Fibroblast of gingiva (primary cell): ENCODE measurements at places on chromosomes 16 and 17.

DNA sequence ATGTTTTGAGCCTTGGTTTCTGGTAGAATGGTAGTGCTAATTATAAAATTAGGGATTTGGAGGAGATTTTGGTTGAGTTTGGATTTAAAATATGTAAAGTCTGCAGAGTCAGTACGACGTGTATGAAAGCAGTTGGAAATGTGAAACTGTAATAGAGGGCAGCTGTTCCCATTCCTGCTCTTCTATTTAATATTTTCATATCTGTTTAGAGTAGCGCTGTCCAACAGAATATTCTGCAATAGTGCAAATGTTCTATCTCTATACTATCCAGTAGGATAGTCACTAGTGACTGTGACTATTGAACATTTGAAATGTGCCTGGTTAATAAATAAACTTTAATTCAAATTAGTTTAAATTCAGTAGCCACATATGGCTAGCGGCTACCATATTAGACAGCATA lies 443.4 kb upstream of the SOX9 start:
- no peak for DNase-seq

DNA sequence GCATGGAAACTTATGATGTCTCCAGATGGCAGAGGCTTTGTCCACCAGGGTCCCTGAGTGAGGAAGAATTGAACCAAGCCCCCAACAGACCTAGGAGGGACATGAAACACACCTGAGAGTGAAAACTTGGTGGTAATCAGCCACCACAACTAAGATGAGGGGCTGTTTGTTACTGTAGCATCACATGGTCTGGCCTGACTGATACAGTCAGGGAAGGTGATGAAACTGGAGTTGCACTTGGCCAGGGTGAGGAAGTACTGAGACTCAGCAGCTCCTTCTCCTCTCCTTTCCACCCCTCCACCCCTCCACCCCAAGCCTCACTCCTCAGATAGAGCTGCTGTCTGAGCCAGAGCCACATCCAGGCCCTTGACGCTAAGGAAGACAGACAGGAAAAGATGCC lies 37.2 kb downstream of the C16orf82 start:
- DNase-seq: no peak

- no peak for DNase-seq
Measured at GRCh38 chr17:73455050-73455687, 143.4 kb upstream of the CDC42EP4 start.

GRCh38 chr16:15529673-15530072 lies 95.3 kb downstream of the BMERB1 start:
- DNase-seq: no peak

DNA sequence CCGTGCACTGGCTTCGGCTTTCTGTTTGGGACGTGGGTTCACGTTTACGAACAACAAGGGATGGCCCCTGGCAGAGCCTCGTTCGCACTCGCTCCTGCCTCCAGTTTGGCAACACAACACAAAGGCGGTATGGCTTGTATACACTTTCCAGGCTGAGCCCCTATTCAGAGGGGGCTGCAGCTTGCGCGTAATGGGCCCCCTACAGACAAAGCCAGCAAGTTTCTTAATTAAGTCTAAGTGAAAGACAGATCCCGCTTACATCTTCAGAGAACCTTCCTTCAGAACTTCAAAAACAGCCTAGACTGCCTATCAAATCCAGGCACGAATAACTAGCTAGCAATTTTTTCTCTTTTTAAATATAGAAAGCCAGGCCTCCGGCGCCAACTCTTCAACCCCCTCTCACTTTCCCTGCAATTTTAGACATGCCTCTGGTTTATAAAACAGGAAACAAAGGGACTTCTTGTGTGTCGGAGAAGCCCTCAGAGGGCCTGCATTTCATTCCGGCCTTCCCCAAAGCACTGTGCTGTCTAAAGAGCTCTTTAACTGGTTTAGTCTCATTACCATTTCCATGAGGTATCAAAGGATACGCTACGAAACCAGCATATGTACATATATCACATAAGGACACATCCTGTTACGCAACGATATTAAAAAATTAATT lies 244.9 kb downstream of the STX8 start:
- no peak for DNase-seq

- DNase-seq: no peak
Measured at GRCh38 chr17:70099294-70099693, 24.3 kb downstream of the KCNJ16 start.

DNA sequence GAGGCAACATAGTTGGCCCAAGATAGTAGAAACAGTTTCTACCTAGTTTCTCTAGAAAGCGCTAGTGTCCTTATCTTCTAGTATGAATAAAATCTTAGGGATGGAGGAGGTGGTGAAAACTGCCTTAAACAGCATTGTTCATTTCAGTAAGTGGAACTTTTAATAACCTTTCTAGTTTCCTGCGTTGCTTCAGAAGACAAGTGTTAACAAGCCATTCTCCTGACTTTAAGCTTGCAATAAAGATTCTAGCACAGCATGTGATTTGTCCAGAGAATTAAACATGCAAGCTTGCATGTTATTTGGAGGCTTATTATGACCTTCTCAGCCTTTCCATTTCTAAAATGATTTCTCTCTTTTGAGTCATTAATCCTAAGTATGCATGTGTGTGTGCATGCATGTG lies 72.3 kb downstream of the TANGO6 start:
- no peak for DNase-seq

DNA sequence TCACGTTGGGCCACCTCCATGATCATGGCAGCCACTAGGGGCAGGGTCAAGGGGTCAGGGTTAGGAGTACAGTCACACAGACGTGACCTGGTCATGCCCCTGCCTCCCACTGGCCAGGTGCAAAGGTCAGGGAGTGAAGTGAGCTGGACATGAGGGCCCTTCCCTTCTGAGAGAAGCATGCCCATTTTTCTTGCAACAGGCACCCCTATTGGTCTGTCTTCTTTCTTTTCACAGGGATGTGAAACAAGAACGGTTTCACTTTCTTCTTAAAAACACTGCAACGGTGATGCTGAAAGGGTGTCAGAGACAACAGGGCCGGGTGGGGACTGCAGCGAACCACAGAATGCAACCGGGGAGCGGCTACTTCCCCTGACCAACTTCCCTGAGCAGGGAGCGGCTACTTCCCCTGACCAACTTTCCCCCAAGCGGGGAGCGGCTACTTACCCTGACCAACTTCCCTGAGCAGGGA lies 52.1 kb upstream of the DOC2B start:
- no peak for DNase-seq

DNA sequence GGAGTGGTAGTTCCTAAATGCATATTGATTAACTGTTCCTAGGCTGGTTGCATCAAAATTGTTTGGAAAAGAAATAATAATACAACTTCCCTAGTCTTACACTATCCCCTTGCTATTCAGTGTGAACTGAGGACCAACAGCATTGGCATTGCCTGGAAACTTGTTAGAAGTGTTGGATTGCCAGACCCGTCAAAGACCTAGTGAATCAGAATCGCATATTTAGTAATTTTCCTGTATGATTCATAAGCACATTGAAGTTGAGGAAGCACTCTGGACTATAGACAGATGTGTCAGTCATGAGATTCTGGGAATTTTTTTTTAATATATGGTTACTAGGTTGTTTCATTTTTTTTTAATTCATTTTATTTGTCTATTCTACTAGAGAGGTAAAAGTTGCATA lies 34.7 kb upstream of the KCNJ16 start:
- peak; percentile 30 for DNase-seq

- no peak for DNase-seq
Measured at GRCh38 chr17:39118674-39119419, 32.6 kb downstream of the PLXDC1 start.

- DNase-seq: no peak
Measured at GRCh38 chr17:66364990-66365490, 62.6 kb downstream of the PRKCA start.

DNA sequence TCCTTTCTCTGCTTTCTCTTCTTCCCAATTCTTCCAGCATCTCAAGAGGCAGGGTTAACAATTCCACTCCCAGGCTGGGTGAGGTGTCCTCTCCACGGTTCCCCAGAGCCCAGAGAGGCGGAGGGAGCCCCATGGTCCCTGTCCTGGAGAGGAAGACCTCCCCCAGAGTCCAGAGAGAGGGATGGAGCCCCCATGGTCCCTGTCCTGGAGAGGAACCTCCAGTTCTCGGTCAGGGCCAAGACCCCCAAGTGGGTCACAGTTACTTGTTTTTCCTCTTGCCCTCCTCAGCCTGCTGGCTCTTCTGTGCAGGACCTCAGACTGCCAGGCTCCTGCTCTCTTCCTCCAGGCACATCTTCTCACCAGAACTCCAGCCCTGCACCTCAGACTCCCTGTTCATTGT lies 135.2 kb downstream of the RPTOR start:
- no peak for DNase-seq

GRCh38 chr16:8295513-8296237 lies 294.6 kb downstream of the TMEM114 start:
- no peak for DNase-seq

DNA sequence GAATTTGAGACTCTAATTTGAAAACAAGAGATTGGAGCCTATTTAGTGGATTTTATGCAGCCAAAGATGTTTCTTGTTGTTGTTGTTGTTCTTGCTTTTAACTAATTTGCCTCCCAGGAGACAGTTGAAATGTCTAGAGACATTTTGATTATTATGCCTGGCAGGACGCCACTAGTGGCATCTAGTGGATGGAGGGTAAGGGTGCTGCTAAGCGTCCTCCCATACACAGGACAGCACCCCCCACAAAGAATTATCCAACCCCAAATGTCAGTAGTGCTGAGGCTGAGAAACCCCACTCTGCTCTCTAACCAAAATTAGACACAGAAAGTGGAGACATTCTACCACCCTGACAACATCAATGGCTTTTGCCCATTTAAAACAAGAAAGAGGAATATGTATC lies 15.4 kb upstream of the HSBP1 start:
- DNase-seq: no peak

- DNase-seq: no peak
Measured at GRCh38 chr16:65888201-65888600, 478.3 kb upstream of the CDH5 start.

- no peak for DNase-seq
Measured at GRCh38 chr17:45367216-45367615, 50.4 kb upstream of the MAP3K14 start.

DNA sequence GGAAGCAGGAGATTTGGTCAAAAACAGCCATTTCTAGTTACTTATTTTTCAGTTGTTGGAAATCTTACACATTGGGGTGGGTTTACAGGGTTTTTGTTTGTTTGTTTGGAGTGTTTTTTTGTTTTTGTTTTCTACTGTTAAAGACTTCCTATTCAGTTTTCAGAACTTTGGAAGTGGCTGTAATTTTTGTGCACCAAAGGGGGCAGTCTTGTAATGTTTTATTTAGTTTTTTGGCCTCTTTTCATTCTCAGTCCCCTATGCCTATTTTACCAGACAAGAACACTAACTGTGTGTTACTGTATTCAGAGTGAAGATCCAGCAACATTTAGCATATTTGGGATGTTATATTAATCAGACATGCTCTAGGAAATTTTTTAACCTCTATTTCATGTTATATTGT lies 20.6 kb downstream of the TPPP3 start:
- DNase-seq: peak; percentile 17

DNA sequence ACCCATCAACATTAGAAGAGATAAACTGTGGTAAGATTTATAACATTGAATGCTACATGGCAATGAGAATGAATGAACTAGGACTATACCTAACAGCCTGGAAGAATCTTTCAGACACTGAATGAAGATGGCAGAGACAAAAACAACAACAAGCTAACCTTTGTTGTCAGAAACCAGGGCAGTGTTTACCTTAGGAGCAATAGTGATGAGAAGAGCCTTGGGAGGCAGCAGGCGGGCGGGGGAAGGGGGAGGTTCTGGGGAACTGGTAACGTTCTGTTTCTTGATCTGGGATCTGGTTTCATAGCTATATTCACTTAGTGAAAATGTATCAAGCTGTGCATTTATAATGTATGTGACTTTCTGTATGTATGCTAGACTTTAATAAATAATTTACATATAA lies 139.0 kb upstream of the TNRC6C start:
- no peak for DNase-seq

DNA sequence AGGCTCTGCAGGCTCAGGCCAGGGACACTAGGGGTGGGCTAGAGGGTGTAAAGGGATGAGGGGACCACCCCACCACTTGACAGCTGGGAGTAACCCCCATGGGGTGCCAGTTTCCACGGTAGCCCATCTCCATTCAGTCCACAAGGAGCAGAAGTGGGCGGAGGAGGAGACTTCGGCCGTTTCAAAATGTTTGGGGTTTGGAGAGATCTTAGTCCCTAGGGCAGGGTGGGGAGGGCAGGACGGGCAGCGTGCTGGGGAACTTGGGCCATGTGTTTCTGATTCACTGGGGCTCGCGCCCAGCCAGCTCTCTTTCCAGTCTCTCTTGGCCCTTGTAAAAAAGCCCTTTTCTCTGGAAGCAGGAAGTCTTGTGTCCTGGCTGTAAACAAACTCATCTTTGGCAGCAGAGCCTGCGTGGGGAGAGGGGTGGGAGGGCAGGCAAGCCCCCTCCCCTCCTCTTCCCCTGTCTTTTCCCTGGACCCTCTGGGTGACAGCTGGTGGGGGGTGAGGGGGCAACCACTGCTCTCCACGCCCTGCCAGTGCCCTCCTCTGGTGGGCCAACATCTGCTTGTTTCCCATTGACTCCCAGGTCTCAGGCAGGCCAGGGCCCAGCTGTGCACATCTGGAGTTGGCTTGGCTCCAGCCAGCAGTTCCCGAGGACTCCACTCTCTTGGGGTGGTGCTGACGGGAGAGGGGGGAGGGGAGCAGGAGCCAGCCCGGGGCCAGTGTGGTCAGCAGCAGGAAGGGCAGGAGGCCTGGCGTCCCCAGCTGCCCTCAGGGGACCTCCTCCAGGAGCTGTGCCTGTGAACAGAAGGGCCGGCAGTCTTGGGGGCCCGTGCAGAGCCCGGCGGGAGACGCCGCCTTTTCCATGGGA lies 8.1 kb downstream of the CYGB start:
- peak; percentile 95 for DNase-seq

DNA sequence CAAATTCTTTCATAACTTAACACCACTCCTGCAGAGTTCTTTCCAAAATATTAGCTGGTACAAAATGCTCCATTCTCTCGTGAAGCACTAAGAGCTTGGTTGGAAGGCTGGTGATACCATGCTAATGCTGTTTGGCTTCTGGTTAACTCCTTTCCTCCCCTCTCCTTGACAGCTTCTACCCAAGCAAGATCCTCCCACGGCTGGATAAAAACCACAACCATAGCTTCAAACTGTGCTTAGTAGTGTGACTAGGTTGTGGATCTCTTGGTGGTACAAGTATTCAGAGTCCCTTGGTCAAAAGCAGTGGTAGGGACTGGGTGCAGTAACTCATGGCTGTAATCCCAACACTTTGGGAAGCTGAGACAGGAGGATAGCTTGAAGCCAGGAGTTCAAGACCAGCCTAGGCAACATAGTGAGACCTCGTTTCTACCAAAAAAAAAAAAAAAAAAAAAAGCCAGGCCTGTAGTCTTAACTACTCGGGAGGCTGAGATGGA lies 2.3 kb downstream of the PHAF1 start:
- DNase-seq: no peak

DNA sequence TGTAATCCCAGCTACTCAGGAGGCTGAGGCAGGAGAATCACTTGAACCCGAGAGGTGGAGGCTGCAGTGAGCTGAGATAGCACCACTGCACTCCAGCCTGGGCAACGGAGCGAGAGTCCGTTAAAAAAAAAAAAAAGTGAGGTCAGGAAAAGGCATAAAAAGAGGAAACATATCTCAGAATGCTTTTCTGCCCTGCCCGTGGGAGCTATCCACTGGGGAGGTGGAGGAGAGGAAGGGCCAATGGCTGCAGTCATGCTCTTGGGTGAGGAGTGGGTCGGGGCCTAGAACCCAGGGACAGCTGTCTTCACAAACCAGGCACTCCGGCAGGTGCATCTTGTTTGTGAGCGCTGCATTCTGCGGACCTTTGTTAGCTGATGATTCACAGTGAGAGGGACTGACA lies 60.0 kb upstream of the CDC42EP4 start:
- no peak for DNase-seq
